ENCODE measurements at places on chromosomes 2 and 18. TPM values are rescaled to one million over a fixed set of nuclear protein-coding genes. Genes with fewer than 3 reads are reported as not detected.

GRCh38 chr18:57927511-57927910 lies 116.5 kb upstream of the NEDD4L start:
- DNase-seq, result no peak

DNA sequence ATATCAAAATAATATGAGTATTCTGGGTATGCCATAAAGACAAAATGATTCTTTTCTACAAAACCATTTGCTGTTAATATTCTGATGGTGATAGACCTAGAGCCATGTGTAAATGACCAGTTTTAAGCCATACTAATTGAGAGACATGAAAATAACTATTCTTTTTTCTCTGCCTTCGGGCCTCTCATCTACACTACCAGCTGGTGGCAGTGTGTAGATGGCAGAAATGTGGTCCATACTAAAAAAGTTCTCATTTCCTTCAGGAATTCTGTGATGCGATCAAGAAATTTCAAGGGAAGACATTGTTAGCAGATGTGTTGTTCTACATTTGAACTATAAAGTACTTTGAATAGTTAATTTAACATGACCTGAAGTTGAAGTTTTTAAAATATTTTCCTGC lies 485.2 kb downstream of the TRIB2 start:
- no peak for DNase-seq

DNA sequence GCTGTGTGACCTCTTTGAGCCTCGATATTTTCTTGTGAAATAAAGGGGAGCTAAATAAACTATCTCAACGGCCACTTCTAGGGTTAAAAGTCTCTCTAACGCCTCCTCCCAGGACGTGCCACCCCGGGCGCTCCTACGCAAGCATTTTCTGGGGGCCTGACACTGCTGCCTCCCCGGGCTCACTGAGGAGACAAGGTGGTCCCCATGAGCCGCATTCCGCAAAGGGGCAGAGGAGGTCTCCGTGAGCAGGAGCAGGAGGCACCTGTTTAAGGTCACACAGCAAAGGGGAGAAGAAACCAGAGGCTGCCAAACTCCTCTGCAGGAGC lies 913 bp upstream of the WNT10A start:
- DNase-seq, result no peak

- no peak for DNase-seq
Observed at GRCh38 chr2:130391872-130392670, 36.2 kb downstream of the PTPN18 start.

DNA sequence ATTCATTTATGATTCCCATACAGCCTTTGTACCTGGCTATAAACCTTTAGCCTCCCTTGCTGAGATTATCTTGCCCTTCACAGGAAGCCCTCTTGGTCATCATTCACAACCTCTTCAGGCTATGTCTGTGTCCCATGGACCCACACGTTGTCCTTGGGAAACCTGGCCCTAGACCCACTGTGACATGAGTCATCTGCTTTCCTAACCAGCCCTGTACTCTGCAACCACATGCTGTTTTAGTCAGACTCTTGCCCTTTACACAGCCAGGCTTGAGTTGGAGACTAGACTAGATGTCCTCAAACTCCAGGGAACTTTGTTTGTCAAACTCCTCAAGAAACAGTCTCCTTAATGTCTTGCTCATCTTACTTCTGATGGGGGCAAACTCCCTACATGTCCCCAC lies 229.3 kb upstream of the ZSWIM2 start:
- no peak for DNase-seq

The TNFRSF11A gene
- 11.1 TPM for total RNA-seq

The FOXD4L1 gene
- not detected for total RNA-seq

The RIT2 gene
- 0.48 TPM for total RNA-seq

The GPR45 gene
- not detected for total RNA-seq

The DCAF17 gene
- 48.0 TPM for total RNA-seq

Measured in urinary bladder (tissue), 4 donors.